ENCODE measurements at places on chromosomes 3 and 15. TPM values are rescaled to one million over a fixed set of nuclear protein-coding genes. Genes with fewer than 3 reads are reported as not detected.

- DNase-seq: no peak
Observed at GRCh38 chr3:156816091-156816793, 9.9 kb upstream of the LEKR1 start.

DNA sequence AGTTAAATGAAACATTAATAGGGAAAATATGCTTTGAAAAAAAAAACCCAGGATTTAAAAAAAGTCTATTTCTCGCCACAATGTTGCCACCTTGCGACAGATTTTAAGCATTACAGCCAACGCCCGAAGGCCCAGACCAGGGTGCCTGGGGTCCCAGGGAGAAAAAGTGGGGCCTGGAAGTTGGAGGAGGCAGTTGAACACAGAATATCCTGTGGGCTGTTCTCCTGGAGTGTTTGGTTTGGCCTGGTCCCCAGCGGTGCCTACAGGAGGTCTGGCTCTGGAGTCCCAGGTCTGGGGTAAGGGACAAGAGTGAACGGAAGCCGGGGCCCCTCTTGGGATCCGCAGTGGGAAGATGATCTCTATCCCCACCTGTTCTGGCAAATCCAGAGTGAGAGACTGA is 3.4 kb downstream of the RNU6-1 start:
- DNase-seq: no peak

DNA sequence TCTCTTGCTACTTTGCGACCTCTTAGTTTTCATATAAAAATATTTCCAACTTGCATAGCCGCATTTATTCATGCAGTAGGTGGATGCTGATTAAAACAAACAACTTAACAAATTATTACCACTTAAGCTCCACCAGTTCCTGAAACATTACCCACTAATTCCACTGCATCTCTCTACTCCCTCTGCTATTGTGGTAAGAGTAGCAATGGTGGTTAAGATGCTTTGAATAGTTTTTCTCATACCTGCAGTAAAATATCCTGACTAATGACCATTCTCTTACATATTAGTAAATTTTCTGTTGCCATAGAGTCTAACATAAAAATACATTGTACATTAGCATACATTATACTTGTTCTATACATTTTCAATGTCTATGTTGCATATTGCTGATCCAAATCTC is 397.6 kb upstream of the PLSCR5 start:
- DNase-seq: no peak

- no peak for DNase-seq
Observed at GRCh38 chr15:77510066-77511057, 89.7 kb downstream of the HMG20A start.

DNA sequence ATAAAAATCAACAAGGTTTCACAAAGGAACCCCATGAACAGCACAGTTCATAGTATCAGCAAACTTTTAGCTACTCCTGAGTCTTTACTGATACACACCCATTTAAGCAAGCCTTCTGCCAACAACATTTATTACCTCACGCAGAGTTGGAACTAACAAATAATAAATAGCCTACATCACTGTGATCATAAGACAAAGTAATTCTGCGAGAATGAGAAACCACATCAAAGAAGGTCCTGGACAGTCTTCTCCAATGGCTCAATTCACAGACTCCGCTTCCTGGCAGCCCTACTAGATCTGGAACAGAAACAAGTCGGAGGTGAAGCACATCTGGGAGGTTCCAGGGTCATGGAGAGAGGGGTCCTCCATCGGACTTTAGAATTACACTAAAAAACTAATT is 37.0 kb downstream of the LDHAL6B start:
- no peak for DNase-seq

GRCh38 chr3:13536832-13537231 is 12.1 kb upstream of the FBLN2 start:
- DNase-seq: no peak

DNA sequence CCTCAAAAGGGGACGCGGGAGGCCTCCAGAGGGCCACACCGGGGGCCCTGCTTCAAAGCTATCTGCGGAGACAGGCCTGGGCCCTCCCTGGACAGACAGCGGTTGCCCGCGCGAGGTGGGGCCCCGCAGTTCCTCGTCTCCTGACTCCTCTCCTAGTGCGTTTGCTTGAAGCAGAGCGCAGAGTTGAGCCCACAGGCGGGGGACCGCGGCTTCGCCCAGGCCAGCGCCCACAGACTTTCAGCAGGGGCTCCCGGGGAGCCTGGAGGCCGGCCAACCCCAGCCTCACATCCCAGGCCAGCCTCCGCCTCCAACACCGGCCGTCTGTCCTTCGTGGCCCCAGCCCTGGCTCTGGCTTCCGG is 540 bp upstream of the ADAMTS7 start:
- no peak for DNase-seq

GRCh38 chr15:67148196-67148701 is 82.8 kb downstream of the SMAD3 start:
- no peak for DNase-seq

DNA sequence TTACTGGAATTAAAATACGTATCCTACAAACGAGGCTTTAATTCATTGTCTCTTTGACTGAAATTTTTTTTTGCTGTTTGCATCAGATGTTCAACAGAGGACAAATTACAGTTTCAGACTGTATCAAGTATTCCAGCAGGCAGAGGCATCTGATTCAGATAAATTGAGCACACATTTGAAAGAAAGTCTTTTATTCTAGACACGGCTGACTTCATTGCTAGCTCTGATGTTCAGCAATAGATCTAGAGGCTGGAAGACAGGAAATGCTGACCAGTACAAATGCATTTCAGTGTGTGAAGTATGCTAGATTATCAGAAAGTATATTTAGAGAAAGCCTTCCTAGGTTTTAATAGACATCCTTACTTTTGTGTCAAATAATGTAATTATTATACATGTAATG is 472.2 kb downstream of the NLGN1 start:
- no peak for DNase-seq

- no peak for DNase-seq
Observed at GRCh38 chr3:30614373-30614772, 8.0 kb downstream of the TGFBR2 start.

DNA sequence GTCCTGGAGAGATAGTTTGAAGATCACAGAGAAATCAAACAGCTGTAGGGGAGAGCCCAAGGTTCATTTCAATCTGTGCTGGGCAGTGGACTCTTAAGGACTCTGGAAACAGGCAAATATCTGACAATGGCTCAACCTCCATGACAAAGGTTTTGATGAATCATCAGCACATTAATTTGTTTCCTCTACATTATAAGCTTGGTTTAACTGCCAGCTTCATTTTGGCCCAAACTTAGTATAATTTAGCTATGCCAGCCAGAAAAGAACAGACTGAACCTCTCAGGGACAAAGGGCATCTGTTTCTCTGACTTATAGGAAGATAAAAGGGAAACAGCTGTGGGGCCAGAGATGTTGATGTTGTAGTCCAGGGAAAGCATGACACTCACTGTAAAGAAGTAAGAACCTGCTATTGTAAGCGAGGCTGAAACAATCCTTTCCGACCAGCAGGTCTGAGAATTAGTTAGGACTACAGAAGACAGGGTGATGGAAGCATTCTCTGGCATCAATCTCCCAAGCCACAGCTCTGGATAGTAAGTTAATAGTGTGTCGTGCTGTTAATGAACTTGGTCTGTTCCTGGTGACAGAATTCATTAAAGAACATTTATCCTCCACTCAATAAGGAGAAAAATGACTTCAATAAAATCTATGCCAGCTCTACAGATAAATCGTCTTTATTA is 110.1 kb downstream of the KCNMB2 start:
- no peak for DNase-seq

Gene MAN2C1
- total RNA-seq: 220 TPM

Gene FAM43A
- 13.9 TPM for total RNA-seq

- no peak for DNase-seq
Observed at GRCh38 chr3:20394243-20394642, 208.2 kb upstream of the SGO1 start.

DNA sequence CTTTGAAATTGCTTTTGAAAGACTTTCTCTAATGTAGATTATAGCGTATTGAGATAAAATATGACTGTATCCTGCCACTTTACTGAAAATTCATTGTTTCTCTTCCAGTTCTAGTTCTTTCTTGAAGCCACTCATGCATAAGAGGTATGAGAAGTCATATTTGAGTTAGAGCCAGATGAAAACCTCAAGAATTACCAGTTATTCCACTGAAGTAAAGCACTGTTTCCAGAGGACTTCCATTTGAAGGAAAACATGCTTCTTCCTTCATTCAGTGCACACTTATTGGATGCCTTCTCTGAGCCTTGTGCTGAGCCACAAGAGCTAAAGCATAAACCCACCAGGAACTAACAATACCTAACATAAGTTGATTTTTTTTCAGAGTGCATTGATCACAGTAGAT is 513.4 kb downstream of the ZNF385D start:
- DNase-seq: no peak

GRCh38 chr3:156608601-156609514 is 53.9 kb upstream of the SSR3 start:
- DNase-seq: no peak

Gene CSTA
- total RNA-seq: 99.3 TPM

DNA sequence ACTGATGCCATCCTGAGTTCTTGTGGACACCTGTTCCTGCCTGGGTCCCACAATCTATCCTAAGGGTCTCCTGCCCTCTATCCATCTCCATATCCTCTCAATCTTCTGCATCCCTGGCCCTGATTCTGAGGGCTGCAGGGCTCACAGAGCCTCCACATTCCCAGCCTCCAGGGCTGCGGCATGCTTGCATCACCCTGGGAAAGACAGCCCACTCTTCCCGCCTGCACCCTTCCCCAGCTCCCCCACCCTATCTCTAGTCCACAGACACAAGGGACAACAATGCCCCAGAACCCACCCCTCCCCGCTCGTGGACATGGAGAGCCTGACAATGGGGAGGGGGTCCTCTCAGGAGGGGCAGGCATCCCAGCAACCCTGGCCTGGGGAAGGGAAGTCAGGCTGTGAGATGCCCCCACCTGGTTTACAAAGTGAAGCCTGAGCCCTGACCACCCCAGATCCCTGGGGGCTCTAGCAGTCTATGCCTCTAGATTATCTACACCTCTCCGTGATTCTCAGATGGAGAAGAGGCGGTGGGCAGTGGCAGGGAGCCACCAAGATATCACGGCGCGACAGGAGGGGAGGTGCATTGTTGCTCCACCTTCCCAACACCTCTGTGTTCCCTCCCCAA is 10.3 kb downstream of the SEMA3G start:
- DNase-seq: no peak

DNA sequence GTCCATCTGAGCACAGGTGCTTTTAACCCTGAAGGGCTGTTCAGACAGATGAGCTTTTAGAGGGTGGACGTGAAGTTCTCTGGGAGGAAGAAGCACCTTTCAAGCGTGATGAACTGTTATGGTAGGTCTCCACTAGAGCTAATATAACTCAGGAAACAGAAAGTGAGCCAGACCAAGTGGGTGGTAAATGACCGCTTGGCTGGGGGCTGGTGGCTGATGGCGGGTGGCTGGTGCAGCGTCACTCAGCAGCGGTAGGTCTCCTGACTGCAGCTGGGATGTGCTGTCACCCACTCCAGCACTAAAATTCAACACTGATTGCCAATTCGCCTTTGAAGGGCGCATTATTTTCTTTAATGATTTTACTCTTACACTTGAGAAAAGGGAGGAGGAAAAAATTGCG is 31.2 kb upstream of the LACTB start:
- DNase-seq: no peak

DNA sequence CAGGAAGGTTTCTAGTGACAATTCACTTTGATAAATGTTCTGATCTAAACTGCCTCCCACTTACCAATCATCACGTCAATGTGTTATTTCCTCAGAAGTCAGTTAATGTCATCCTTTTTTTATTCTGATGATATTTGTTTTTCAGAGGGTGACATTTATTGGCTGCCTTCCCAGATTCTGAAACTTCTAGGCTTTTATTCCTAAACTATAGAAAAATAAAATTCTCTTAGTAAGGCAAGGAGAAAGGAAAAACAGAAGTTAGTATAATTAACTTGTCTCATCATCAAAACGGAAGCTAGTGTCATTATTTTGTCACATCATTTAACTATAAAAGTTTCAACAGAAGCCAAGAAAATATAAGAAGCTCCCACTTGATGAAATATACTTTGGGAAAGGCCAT is 100.0 kb upstream of the C3orf80 start:
- no peak for DNase-seq

Gene SLCO3A1
- 104 TPM for total RNA-seq

GRCh38 chr3:76500746-76501275 is 539.1 kb upstream of the ROBO2 start:
- DNase-seq: no peak

Gene SLC12A8
- 6.8 TPM for total RNA-seq

GRCh38 chr3:101845425-101845824 is 3.9 kb upstream of the NFKBIZ start:
- DNase-seq: no peak

DNA sequence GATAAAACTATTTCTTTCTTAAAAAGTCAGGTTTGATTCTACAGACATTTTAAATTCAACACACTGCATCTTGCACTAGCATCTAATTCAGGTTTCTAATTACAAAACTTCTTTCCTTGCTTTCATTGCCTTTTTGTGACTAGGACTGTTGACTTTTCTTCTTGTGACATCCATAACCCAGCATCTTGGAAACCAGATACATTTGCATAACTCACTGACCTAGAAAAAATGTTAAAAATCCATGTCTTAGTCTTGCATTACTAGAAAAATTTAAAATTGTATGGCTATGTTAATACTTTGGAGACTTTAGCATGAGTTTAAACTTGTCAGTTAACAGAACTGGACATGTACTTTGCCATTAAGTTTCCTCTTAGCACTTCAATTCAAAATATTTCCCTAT is 72.7 kb downstream of the DTWD1 start:
- no peak for DNase-seq

DNA sequence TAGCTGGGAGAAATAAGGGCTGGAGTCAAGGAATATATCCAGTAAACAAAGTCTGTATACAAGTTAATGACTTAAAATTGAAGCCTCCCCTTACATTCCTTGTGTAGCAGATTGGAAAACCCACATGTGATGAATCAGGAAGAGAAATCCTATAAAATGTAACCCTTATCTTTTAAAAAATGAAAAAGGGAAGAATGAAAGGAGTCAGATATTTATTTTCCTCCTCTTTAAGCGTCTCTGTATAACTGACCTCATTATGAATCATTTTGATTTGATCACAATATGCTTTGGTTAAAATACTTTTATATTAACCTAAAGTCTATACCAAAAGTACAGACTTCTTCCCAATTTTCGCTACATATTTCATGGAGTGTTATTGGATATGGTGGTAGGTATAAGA is 316.3 kb upstream of the STAC start:
- no peak for DNase-seq

DNA sequence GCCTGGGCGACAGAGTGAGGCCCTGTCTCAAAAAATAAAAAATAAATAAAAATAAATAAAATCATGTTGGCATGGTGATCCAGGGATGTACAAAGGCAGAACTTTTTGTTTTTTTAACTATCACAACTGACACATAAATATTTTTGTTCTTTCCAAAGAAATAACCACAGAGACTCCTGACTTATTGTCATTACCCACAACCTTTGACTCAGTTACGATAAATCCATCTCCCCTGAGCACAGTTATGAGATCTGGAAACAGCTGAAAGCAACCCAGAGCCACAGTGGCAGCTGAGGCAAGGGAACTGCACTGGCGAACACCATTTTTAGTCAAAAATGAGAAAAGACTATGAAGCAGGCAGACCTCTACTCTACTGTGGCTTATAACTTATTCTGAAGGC is 24.0 kb downstream of the OSBPL10 start:
- DNase-seq: no peak

Gene ERICH6
- total RNA-seq: not detected
